ENCODE measurements at places on chromosomes 11 and 22.

DNA sequence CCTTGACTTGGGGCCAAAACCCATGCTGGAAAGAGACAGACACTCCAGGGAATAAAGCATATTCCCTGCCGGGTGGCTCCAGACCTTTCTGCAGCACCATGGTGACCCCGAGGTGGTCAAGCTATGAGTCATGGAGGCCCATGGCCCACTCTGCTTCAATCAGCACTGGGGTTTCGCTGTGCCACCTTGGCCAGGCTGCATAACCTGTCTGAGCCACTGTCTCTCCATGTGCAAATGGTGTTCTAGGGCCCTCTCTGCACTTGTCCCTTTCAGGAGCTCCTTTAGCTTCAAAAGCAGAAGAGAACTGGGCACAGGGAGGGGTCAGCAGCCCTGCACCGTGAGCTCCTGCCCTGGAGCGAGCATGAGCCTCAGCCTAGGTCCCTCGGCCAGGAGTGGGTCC lies 410.1 kb downstream of the SHANK2 start:
- no peak for DNase-seq

GRCh38 chr11:83019888-83020579 lies 51.7 kb downstream of the RAB30 start:
- DNase-seq, result no peak

GRCh38 chr11:18468961-18469360 lies 13.3 kb downstream of the LDHAL6A start:
- DNase-seq, result no peak

- DNase-seq, result no peak
Measured at GRCh38 chr11:71408826-71409225, 39.4 kb downstream of the DHCR7 start.

DNA sequence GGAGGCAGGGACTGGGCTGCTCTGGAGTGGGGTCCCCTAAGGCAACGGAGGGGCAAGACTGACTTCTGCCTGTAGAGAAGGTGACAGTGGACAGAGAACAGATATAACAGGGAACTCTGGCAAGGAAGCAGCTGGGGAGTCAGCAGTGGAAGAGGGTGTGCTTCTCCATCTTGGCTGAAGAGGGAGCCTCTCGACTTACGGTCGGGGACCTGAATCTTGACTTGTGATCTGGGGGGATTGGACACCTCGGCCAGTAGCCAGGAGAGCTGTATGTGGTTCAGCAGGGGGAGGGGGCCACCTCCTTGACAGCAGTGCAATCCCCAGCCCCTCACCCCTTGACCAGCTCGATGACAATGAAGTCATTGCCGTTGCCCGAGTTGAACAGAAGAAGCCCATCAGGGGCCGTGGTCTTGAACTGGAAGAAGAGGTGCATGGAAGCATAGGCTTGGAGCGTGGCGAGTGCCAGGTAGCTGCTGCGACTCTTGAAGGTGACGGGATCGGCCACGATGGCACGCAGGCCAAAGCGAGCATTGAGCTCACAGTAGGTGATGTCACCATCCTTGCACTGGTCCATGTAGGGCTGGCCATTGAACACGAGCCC lies 60.0 kb downstream of the SLC22A12 start:
- DNase-seq, result no peak
